ENCODE measurements at places on chromosomes 5 and 9. TPM values are rescaled to one million over a fixed set of nuclear protein-coding genes. Genes with fewer than 3 reads are reported as not detected.
A peak's percentile ranks its signal among the peaks of the same experiment; 100 is the strongest.

GRCh38 chr5:82480331-82480730 is 202.2 kb upstream of the RPS23 start:
- DNase-seq: no peak

DNA sequence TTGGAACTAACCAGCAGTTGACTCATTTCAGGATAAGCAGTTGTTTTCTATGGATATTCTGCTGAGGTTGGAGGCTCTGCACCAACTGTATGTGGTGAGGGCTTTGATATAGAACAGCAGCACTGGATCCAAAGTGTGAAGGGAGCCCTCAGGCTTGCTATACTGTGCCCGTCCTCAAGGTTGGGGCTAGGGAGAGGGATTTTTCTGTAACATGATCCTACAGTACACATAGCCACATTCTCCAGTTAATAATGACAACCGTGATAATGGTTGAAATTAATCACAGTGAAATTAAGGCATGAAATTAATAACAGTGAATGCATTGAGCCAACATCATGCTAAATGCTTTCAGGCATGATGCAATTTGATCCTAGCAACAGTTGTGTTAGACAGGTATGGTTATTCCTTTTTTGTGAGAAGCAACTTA is 36.7 kb downstream of the ARHGAP26 start:
- no peak for DNase-seq

The CTSV gene
- polyA plus RNA-seq: not detected

DNA sequence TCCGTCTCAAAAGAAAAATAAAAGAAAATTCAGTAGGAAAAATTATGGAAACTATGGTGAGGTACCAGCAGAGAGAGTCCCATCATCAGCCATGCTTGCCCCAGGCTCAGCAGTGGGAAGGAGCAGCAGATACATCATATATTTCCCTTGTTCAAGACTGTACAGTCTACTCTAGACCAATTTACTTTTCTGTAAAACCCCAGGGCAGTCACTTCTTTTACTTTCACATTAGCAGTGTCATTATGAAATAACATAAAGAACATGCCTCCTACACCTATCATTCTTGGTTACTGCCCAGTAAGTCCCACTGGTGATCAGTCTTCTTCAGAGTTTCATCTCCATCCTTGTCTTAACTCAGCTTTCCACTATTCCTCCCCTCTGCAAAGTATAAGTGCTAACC is 1145.0 kb downstream of the MAT2B start:
- no peak for DNase-seq

DNA sequence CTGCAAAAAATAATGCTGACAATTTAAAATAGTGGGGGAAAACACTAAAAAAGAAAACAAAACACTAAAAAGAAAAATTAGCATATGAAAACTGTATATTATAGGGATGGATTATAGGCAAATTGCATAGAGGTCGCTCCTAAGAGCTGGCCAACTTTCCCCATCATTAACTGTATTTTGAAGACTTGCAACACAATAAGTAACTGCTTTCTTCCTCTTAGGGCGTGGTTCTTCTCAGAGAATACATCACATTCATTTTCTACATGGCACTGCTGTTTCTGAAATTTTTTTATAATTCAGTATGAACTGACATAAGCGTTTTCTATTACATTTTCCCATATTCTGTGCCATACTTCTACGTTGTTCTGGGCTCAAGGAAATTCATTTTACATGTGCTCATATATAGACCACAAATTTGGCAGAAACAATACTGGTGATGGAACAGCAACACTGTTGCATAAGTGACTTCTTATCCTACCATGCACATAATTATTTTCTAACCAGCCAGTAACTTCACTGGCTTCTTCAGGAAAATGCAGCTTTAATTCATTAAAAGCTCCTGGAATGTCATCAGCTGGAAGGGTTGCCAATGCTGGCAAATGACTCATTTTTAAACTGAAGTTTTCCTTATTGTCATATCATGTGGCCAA is 171.2 kb upstream of the DMAC1 start:
- no peak for DNase-seq

GRCh38 chr5:42515504-42515903 is 92.3 kb downstream of the GHR start:
- no peak for DNase-seq

The IL4 gene
- polyA plus RNA-seq: not detected

The CYSRT1 gene
- polyA plus RNA-seq: not detected

GRCh38 chr5:129563585-129563984 is 103.5 kb downstream of the ADAMTS19 start:
- no peak for DNase-seq

The TMEM252 gene
- not detected for polyA plus RNA-seq

DNA sequence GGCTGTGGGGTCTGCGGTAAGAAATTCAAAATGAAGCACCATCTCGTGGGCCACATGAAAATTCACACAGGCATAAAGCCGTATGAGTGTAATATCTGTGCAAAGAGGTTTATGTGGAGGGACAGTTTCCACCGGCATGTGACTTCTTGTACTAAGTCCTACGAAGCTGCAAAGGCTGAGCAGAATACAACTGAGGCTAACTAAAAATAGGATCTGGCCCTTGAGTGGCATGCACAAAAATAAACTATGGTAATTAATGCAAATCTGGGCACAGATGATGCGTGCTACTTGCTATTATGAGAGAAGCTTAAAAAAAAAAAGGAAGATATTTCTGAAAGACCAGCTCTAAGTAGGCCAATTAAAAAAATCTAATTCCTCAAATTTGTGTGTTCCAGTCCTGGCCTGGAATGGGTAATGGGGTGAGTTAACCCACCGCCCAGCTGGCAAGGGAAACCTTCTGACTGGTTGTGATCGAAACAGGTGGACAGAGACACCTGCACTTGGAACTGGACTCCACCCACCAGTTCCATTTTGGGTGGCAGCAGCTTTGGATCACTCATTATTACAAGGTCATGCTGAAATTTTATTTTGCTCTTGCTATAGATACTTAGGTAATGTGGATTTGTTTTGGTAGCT is 26.6 kb upstream of the ZBTB34 start:
- DNase-seq: no peak

The SLC34A3 gene
- not detected for polyA plus RNA-seq

DNA sequence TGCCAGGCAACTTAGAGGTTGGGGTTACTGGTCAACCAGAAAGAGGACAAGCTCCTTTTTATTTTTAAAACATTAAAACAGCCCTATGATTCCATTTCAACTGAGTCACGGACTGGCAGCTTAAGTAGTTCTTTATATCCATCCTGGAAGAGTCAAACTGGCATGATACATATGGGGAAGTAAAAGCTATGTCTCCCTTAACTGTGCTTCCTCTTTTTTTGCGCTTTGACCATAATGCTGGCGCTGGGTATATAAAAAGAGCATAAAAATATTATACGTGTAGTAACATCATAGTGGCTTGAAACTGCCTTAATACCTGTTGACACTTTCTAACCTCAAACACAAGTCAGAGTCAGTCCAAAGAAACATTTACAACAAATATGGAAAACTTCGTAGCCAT is 274.4 kb downstream of the CSNK1G3 start:
- DNase-seq: no peak

DNA sequence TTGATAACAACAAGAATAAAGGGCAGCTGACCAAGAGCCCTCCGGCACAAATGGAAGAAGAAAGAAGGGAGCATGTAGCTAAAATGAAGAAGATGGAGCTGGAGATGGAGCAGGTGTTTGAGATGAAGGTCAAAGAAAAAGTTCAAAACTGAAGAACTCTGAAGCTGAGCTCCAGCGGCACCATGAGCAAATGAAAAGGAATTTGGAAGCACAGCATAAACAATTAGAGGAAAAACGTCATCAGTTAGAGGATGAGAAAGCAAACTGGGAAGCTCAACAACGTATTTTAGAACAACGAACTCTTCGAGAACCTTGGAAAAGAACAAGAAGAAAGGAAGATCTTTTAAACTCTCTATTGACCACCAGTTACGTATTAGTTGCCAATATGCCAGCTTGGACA is 100.9 kb downstream of the GABBR2 start:
- no peak for DNase-seq

- DNase-seq: peak; percentile 52
Observed at GRCh38 chr5:80346055-80346454, 26.3 kb downstream of the SPZ1 start.

The AGXT2 gene
- not detected for polyA plus RNA-seq

GRCh38 chr5:146291421-146292074 is 47.1 kb upstream of the POU4F3 start:
- peak; percentile 67 for DNase-seq

DNA sequence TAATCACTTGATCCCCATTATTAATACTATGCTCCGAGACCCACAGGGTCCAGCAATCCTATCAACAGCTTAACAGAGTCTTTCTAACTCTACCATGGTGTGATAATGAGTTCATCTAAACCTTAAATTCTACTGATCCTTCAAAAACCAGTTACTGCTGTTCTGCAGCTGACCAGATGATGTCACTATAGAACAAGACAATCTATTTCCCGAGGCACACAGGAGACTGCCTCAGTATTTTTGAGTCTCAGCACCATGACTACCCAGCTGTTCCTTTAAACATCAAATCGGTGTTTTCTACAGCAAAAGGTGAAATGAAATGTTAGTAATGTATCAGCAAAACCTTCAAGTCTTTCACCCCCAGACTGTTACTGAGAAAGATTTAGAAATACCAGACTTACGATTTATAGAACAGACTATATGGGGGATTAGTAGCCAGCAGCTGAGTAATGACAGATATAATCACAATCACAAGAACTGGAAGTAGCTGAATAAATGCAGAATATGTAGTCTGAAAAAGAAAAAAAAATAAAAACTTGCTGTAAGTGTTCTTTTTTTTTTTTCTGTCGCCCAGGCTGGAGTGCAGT is 16.9 kb downstream of the DNAJC18 start:
- DNase-seq: peak; percentile 89

The NNT gene
- 46.2 TPM for polyA plus RNA-seq

DNA sequence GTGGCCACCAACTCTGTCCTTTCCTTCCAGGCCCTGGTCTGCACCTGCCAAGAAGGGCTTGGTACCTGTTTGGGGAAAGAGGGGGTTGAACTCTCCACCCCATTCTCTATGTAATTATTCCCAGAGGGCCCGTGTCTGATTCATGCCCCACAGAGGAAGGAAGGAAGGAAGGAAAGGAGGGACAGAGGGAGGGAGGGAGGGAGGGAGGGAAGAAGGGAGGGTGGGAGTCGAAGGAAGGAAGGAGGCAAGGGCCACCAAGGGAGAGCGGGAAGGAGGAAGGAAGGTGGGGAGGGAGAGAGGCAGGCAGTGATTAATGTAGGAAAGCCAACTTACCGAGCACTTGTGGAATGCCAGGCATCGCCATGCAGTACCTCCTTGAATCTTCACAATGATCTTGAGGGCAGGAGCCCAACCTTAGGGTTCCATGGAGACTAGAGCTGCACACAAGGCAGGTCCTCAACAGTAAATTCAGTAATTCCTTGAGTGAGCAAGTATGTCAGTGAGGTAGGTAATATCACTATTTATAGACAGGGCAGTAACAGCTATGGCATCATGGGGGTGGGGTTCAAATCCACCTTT is 75.8 kb downstream of the FGF18 start:
- no peak for DNase-seq

GRCh38 chr9:126448136-126448535 is 121.5 kb downstream of the MVB12B start:
- no peak for DNase-seq

DNA sequence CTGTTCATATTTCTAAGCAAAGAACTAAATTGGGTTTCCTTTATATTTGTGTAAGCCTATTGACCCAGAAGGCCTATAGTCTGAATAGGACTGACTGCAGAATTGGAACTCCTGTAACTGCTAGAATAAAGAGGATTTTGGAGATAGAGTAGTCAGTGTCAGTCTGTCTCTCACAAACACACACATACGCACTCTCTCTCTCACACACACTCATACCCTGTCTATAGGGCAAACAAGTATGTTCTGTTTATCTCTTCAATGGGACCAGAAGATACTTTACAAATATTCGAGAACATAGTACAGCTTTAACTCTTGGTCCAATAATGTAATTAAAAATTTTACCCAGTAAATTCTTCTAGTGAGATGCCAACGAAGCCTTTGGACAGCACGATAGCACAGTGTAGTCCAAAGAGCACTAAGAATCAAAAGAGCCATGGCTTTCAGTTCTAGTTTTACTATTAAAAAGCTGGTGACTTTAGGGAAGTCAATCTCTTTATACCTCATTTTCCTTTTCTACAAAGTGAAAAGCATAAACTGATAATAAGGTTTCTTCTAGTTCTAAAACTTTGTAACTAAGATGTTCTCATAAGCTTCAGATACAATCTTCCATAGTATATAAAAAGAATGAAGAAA is 19.3 kb downstream of the ABHD17B start:
- no peak for DNase-seq

- no peak for DNase-seq
Observed at GRCh38 chr9:92010705-92011536, 60.9 kb upstream of the ROR2 start.

DNA sequence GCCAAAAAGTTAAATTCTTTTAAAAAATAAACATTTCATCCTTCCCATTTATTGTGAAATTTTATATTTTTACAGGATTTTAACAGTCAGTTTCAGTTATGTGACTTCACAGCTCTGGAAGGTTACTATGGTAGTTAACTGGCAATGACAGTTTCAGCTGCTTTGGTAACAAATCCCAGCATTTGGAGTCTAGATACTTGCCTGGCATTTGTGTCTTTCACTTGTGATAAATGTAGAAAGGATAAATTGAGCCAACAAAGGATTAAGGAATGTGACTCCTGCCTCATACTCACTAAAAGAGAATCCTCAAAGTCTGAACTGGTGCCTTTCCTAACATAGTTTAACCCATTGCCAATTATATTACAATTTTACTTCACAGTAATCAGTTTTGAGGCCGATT is 315.5 kb downstream of the FER start:
- DNase-seq: no peak

- no peak for DNase-seq
Observed at GRCh38 chr9:19879062-19879461, 90.2 kb upstream of the SLC24A2 start.

The SH3TC2 gene
- polyA plus RNA-seq: not detected

- no peak for DNase-seq
Observed at GRCh38 chr9:74609671-74610405, 112.7 kb downstream of the RORB start.

The CCL27 gene
- not detected for polyA plus RNA-seq

The RXRA gene
- 1.4 TPM for polyA plus RNA-seq

The TLR4 gene
- 0.13 TPM for polyA plus RNA-seq

DNA sequence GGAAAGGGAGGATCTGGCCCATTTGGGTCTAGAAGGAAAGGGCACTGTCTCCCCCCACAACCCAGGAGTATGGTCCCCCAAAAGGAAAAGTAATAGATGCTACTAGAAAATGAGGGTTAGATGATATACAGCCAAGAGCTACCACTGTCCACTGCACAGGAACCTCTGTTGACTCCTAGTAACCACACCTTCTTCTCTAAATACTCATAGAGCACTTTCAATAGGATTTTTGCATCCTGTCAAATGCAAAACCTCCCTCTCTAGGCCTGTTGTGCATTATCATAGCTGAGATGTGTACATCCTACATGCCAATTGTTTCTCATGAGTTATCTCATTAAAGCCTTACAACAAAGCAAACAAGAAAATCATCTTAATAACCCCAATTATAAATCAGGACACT is 66.8 kb downstream of the THBS4 start:
- DNase-seq: no peak

The NUTM2G gene
- polyA plus RNA-seq: not detected

DNA sequence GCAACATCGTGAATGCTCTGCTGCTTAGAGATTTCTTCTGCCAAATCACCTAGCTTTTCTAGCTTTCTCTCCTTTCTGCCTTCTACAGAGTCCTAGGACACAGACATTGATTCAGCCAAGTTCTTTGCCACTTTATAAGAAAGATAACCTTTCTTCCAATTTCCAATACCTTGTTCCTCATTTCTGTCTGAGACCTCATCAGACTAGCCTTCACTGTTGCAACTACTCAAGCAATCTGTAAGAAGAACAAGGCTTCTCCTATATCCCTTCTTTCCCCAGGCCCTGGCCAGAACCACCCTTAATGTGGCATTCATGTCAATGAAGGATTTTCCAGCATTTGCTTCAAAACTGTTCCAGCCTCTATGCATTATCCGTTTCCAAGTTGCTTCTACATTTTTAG is 24.3 kb downstream of the FBXO10 start:
- no peak for DNase-seq

Measured in CD4-positive, CD25-positive, alpha-beta regulatory T cell (primary cell).